ENCODE measurements at places on chromosomes 3 and 15.
A peak's percentile ranks its signal among the peaks of the same experiment; 100 is the strongest.

- DNase-seq: no peak
Measured at GRCh38 chr3:188508454-188508853, 354.5 kb downstream of the LPP start.

DNA sequence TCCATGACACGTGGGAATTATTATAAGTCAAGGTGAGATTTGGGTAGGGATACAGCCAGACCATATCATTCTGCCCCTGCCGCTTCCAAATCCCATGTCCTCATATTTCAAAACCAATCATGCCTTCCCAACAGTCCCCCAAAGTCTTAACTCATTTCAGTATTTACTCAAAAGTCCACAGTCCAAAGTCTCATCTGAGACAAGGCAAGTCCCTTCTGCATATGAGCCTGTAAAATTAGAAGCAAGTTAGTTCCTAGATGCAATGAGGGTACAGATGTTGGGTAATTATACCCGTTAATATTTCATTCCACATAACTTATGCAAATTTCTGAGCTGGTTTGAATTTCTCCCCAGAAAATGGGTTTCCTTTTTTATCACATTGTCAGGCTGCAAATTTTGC is 47.7 kb downstream of the RNF111 start:
- DNase-seq: no peak

GRCh38 chr3:183046883-183047282 is 52.4 kb downstream of the MCCC1 start:
- no peak for DNase-seq

DNA sequence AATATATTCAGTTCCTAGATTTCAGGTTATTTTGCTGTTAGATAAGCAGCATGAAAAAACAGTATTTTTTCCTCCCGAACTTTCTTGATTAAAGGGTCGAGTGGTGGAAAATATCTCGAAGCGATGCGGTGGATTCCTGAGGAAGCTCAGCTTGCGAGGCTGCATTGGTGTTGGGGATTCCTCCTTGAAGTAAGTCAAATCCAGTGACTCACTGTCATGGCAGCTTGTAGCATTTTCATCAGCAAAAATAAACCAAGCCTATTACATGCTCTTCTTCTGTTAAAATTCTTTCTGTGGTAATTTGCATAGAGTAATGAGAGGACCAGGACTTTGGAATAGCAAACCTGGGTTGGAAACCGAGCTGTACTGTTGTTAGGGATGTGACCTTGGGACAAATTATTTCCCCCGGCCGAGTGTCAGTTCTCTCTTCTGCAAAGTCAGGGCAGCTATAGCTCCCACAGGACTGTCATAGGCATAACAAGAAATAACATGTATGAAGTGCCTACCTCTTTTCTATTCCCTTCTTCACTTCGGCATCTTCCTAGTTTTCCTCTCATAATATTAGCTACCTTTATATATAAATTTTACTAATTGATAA is 75.6 kb downstream of the UBP1 start:
- no peak for DNase-seq

GRCh38 chr15:30889196-30889595 is 14.5 kb upstream of the FAN1 start:
- DNase-seq: no peak

DNA sequence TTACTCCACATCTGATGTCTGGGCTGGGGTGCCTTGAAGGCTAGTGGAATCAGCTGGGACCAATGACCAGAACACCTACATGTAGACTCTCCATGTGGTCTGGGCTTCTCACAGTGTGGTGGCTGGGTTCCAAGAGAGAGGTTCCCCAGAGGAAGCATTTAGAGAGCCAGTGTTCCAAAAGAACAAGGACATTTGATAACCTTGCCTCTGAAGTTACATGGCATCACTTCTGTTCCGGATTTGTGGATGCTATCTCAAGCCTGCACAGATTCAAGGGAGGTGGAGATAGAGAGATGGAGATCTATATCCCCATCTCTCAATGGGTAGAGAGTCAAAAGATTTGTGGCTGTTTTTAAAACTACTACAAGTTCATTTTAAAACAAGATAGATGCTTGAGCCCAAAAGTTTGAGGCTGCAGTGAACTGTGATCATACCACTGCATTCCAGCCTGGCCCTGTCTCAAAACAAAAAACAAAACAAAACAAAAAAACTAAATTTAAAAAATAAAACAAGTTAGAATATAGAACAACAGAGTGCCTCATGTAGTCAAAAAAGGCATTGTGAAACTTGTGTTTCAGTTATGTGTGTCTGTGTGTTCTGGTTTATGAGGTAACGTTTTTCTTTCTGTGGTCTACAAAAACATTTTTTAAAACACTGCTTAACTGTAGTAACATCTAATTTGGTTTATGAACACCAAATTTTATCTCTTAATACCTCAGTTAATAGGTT is 44.8 kb downstream of the PDE8A start:
- no peak for DNase-seq

DNA sequence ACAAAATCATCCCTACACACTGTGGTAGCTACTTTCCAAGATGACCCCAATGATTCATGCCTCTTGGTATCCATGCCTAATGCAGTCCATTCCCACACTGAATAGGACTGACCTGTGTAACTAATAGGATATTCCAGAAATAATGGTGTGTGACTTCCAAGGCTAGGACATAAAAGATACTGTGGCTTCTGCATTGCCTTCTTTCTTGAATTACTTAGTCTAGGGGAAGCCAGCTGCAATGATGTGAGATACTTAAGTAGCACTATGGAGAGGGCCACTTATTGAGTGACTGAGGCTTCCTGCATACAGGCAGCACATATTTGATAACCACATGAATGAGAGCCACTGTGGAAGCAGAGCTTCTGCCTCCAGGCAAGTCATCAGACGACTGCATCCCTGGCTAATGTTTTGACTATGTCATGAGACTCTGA is 50.1 kb downstream of the NR1I2 start:
- DNase-seq: no peak

GRCh38 chr3:32467333-32468070 is 35.1 kb downstream of the CMTM6 start:
- peak; percentile 85 for DNase-seq
